Renal cortex interstitium (tissue), 15 donors: ENCODE measurements at places on chromosomes 16 and 17. TPM values are rescaled to one million over a fixed set of nuclear protein-coding genes. Genes with fewer than 3 reads are reported as not detected.

ZG16B gene
- polyA plus RNA-seq = 0.70 TPM

DNA sequence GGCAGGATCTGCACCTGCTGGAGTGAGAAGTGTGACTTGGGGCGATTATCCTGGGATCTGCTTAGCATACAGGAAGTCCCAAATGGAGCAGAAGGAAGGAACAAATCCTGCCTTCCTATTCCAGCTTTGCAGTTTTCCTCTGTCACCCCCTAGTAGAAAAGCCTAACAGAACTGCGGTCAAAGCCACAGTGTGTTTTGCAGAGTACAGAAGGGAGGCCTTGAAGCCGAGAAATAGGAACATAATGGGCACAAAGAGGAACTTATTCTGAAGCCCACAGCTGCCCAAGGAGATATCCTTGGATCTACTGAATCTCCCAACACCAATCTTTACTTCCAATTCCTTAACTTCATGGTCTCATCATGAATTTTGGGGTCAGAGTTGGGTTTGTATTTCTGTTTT is 8.5 kb downstream of the KRTAP1-5 start:
- DNase-seq = no peak

DNA sequence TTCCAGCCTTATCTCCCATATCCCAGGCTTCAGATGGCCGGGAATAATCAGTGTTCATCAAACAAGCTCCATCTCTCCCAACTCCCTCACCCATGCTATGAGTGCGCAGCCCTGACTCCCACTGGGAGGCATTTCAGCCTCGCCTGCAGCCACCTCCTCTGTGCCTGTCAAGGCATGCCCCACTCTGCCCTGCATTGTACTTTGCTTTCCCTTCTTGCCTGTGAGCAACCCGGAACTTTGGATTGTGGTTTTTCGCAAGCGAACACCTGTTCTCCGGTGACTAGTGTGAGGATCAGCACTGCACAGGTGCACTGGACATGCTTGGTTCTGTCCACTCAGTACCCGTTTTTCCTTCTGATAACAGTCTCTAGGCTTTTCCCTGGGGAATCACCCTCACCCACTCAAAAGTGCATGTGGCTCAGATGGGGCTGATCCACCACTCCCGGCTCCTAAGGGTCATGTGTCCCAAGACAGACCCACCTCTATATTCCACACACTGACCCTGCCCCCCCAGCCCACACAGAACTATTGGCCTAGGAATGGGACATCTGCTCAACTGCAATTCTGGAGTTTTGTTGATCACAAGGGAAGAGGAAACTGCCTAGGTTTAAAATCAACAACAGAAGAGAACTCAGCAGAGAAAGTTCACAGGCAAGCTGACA is 9.1 kb downstream of the CHST6 start:
- DNase-seq = no peak

SREBF1 gene
- 45.8 TPM for polyA plus RNA-seq

ALOX12 gene
- 2.6 TPM for polyA plus RNA-seq

ENPP7 gene
- polyA plus RNA-seq = 3.5 TPM

DNA sequence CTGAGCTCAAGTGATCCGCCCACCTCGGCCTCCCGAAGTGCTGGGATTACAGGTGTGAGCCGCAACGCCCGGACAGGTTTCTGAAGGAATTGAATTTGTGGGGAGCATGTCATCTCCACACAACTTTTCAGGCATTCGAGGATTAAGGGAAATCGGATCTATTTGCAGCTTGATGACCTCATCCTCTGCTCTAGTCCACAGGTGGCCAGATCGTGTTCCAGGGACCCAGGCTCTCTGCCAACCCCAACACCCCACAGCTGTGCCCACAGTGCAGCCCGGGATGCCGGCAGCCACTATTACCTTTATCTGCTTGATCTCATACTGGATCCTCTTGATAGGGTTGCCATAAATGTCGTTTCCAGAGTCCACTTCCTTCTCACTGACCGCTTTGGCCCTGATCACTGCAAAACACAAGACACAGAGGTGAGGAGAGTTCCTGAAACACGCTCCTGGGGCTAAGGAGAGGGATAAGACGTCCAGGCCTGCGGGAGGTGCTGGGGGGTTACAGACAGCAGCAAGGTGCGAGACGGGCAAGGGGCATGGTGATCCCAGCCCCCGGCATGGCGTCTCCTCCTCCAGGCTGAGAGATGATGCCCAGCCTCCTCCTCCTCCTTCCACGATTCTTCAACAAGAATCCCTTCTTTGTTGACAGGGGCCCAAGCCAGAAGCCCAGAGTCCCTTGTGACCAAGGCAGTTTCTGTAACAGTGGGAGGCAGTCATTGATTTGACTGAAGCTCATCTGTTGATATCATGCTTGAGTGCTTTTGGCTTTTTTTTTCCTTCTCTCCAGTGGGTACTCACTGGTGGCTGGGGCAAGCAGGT is 29.3 kb downstream of the CEP295NL start:
- no peak for DNase-seq

DNA sequence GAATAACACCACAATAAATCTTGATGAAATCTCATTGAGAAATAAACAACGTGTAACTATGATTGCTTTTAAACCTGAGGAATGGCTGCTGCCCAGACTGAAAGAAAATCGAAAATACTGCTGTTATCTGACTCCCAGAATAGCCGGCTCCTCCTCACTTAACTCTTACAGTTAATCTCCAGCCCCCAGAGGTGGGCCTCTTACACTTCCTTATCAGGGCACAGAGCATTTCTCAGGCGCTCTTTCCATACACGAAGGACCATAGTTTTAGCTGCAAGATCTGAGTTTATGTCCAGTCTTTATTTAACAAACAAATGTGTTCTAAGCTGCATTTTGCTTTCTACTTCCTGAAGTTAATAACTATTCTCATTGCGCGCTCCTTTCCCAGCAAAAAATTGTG is 206.9 kb downstream of the MAP2K4 start:
- DNase-seq = no peak

NME3 gene
- 16.7 TPM for polyA plus RNA-seq

- no peak for DNase-seq
These were observed 628 bp downstream of the GALK1 start for GRCh38 chr17:75764417-75764710.
